ENCODE measurements at places on chromosomes 7 and 10.

DNA sequence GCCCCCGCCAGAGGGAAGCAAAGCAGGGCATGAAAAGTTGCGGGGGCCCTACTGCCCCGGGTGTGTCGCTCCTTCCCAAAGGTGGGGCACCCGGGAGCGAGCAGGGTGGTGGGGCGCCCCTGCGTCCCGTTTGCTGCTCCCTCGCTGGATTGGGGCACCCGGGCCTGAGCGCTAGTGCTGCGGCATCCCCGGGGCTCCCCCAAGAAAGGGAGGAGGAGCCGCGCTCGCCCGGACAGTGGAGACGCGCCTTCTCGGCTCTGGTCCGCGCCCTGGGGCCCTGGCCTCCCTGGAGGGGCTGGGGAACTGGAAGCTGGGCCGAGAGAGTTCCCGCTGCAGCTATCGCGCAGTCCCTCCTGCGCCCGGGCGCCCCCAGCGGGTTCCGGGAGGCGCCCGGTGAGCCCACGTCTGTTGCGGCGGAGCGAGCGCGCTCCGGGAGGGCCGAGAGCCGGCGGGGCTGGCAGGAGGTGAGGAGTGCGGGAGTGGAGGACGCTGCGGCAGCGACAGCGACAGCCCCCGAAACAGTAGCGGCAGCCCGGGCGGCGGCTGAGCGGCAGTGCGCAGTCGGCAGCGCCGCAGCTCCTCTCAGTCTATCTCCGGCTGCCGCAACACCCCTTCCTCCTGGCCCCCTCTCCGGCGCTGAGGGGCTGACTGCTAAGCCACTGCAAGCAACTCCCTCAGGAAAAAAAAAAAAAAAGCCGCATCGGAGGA, 504 bp upstream of the BMPER start:
- DNase-seq: no peak

DNA sequence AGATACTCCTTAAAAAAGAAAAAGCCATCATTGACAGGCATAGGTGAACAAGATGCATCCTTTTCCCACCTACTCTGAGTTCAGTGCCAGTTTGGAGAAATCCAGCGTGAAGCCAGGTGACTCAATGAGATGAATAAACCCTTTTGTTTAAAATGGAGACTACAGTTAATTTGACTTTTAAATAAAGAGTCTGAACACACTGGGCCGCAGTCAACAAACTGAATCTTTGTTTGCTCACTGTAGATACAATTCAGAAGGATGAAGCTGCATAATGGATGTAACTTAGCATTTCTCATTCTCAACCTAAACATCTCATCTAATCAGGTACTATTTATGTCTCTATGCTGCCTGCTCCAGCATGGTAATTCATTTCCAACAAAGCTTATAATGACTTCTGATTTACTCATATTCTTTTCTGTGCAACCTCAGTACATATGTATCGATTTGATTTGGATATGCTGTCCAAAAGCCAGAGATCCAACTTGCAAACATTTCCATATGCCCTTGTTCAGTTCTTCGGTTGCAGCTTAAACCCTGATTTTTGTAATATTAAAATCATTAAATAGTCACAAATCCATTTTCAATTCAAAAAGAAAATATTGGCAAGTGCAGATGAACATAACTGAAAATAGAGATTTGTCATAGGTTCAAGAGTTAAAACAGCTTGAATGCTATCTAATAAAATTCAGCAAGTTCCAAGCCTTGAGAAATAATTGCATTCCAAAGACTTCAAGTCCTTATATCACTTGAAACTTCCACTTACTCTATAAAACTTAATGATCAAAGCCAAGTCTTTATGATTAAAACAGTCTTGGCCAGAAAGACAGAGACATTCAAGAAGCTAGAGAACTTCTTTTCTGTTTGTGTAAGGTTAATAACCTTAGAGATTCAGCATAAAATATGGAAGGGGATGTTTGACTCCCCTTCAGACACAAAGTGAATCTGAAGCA, 67.8 kb downstream of the CPVL start:
- no peak for DNase-seq

DNA sequence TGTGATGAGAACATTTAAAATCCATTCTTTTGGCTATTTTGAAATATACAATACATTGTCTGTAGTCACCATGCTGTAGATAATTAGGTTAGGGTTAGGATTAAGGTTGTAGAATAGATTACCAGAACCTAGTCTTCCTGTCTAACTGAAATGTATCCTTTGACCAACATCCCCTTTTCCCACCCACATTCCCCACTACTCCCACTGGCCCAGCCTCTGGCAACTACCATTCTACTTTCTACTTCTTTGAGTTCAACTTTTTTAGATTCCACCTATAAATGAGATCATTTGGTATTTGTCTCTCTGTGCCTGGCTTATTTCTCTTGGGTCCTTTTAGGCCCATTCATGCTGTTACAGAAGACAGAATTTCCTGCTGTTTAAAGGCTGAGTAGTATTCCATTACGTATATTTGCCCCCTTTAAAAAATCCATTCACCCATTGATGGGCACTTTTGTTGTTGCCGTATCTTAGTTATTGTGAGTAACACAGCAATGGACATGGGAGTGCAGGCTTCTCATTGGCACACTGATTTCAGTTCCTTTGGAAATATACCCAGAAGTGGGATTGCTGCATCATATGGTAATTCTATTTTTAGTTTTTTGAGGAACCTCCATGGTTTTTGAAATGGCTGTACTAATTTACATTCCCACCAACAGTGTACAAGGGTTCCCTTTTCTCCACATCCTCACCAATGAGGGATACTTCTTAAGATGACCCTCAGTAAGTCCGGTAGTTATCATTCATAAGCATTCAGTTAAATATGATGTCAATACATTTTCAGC, 104.0 kb downstream of the RALA start:
- no peak for DNase-seq

DNA sequence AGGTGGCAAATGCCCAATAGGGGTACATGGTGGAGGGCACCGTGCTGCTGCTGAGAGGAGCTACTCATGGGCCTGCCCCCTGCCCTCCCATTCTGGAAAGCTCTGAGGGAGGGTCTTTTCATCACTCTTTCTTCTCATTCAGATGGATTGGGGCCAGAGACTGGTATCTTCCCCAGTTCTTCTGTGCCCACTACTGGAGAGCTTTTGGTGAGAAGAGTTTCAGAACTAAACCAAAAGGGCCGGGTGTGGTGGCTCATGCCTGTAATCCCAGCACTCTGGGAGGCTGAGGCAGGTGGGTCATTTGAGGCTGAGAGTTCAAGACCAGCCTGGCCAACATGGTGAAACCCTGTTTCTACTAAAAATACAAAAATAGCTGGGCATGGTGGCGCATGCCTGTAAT, 12.5 kb downstream of the ADRA2A start:
- no peak for DNase-seq

DNA sequence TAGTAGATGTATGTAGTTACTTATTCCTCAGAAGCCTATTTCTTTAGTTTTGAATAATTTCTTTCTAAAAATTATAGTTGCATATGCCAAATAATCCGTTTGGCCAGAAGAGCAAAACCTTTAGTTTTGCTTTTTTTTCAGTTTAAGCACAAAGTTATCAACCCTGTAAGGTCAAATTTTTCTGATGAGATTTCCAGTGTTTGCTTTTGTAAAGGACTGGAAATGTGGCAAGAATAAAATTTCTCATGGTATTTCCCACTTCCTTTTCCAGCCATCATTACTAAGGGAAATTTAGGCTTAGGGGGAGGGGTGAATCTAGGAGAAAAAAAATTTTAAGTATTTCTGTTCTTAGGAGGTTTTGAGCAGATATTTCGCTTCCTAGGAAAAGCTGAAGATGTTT, 7.6 kb downstream of the CALD1 start:
- no peak for DNase-seq

GRCh38 chr7:108152198-108152597, 22.0 kb upstream of the LAMB4 start:
- no peak for DNase-seq

GRCh38 chr7:11570922-11571550, 261.0 kb downstream of the THSD7A start:
- DNase-seq: no peak

DNA sequence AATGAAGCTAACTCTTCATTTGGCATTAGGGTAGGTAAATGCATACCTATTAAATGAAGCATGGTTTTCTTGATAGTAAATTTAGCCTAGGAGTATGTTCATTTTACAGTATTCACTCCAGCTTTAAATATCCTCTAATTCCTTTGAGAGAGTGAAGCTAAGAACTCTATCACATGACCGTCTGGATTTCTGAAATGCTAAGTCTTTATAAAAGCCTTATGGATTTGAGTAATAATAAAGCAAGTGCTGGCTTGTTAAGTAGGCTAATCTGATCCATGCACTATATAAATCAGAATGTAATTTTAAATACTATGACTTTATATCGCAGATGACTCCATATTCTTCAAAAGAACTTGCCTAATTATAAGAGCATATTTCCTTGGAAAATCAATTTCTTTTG, 64.8 kb downstream of the REEP3 start:
- no peak for DNase-seq

- no peak for DNase-seq
Measured at GRCh38 chr10:42976351-42977031, 100.4 kb upstream of the RET start.

DNA sequence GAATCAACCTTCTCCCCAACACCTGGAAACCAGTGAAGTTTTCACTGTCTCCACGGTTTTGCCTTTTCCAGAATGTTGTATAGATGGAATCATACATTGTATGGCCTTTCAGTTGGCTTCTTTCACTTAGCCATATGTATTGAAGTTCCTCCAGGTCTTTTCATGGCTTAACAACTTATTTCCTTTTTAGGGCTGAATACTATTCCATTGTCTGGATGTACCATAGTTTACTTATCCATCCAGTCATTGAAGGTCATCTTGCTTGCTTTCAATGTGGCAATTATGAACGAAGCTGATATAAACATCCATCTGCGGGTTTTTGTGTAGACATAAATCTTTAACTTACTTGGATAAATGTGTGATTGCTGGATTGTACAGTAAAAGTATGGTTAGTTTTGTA, 69.2 kb upstream of the ZRANB1 start:
- no peak for DNase-seq

GRCh38 chr10:107616031-107616430, 451.5 kb upstream of the SORCS1 start:
- no peak for DNase-seq

- DNase-seq: no peak
Measured at GRCh38 chr7:22167482-22167881, 189.5 kb downstream of the RAPGEF5 start.

DNA sequence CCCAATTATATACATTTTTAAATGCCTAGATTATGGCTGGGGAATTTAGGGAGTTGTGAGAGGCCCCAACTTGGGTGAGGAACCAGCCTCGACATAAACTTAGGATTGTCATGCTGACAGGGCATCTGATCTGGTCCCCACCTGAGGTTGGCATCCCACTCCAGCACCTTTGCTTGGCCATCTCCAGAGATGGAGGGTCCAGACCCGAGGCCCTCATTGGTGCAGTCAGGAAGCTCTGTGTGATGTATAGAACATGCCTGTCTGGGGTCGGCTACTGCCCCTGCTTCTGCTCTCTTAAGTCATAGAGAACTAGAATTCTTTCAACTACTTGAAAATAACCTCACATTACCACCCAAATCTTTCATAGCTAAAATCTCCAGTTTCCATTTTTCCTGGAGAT, 153.8 kb downstream of the NRF1 start:
- no peak for DNase-seq

DNA sequence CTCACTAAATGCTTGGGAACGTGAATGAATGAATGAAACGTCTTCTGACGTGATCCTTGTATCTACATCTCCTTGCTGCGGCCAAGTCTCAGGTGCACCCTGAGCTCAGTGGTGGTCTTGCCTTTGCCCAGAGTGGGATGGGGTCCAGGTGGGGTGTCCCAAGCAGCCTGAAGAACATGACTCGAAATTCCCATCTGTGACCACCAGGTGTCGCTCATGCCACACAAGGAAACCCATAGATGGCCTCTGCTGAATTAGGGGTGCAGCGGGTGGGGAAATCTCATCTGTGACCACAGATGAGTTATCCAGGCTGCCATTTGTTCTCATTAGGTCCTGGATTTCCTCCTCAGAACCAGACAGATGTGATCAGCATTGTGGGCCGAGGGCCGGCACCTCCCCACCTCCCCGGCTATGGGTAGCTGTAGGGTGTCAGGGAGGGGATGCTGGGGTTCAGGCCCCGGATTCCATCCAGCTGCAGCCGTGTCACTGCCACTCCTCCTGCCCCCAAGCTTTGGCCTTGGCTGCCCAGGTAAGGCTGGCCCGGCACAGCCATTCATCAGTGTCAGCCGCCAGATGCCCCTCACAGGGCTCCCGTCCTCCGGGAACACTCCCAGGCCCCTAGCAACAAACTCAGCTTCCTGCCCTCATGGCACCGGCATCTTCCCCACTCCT, 21.0 kb upstream of the GNA12 start:
- DNase-seq: no peak

DNA sequence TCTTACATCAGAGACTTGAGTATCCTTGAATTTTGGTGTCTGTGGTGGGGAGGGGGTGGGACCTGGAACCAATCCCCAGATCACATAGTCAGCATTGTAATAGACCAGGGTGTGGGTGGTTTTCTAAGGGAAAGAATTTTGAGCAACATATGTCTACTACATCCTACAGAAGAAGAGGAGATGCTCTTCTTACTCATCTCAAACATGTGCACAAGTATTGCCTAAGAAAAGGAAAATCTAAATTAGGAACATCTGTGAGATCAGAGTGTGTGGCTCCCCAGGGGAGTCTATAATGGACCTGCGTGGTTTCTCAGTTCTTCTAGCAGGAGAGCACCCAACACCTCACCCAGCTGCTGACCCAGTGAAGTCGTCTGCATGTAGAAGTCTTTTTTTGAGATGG, 148.8 kb downstream of the CCDC3 start:
- no peak for DNase-seq

DNA sequence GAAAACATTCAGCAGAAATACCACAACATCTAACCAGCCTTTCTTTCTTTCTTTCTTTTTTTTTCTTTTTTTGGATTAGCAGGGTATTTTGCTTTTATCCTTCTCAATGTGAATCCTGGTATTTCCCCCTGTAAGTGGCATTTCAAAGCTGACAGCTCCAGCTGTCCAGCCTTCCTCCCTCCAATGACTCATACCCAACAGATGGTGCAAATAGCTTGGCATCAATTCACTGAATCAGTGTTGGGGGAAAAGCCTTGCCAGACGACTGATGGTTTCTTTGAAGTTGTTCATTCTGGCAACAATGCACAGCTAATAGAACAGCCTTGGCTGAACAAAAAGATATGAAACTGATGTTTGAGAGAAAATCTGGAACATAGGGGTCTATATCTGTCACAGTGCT, 316.8 kb upstream of the STEAP1 start:
- DNase-seq: no peak

DNA sequence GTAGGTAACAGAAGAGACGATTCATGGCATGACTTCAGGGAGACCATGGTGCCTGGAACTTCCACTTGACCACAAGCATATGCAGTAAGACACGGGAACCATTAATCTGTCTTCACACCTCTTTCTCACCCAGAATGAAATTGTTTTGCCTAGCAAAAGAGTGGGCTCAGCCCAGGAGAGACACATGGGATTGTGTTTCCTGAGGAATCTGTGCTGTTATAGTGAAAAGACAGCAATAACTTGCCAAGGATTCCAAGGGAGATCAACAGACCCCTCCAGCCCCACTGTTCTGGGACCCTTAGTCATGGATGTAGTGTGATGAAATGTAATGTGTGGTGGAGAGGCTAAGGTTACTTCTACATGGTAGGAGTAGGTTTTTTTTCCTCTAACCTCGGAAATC, 192.5 kb upstream of the NPVF start:
- DNase-seq: no peak

- no peak for DNase-seq
Measured at GRCh38 chr7:130133029-130133782, 62.9 kb downstream of the KLHDC10 start.

GRCh38 chr10:125103924-125104323, 56.4 kb downstream of the CTBP2 start:
- DNase-seq: no peak

- no peak for DNase-seq
Measured at GRCh38 chr10:124614003-124614659, 130.0 kb downstream of the FAM53B start.

Data from brain pericyte (primary cell).